ENCODE measurements at places on chromosomes 11 and 22. TPM values are rescaled to one million over a fixed set of nuclear protein-coding genes. Genes with fewer than 3 reads are reported as not detected.

DNA sequence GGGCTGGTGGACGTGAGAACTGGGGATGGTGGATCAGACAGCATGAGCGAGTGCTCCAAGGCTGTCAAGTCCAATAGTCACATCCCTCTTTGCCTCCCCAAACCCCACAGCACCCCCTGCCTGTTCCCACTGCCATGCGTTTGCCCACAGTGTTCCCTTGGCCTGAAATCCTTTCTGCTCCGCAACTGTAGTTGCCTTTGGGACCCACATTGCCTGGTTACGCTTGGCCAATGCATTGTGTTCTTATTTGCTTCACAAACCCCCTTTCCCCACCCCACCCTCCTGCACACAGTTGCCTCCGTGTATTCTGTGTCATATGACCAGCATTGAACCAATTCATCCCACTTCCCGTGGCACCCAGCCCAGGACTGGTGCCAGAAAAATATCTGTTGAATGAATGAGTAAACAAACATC is 2.1 kb upstream of the KIAA0930 start:
- no peak for DNase-seq

RIBC2 gene
- 2.9 TPM for total RNA-seq

DNA sequence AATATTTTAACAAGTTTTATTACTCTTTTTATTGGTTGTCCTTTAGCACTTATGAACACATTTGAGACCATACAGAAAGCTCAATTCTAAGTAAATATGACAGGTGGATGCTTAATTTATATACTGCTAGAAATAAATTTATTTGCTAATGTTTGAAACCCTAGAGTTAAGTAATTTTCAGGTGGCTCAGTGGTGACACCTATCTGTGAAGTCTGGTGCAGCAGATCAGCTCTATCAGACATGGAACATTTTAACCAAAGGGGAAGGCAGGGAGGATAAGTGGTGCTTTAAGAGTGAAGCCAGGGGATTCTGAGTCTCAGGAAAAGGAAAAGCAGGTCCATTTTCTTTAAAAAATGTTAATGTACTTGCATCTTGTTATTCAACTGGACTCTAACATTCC is 175.8 kb downstream of the DSCAML1 start:
- no peak for DNase-seq

GRCh38 chr11:94405062-94405833 is 4.0 kb upstream of the GPR83 start:
- no peak for DNase-seq

NRGN gene
- 5.7 TPM for total RNA-seq

CEND1 gene
- 15.9 TPM for total RNA-seq

MISFA gene
- 5.0 TPM for total RNA-seq

- DNase-seq, result no peak
Measured at GRCh38 chr22:25701056-25701780, 40.8 kb upstream of the MYO18B start.

LRRC10B gene
- total RNA-seq, result 0.23 TPM

GRCh38 chr11:119476666-119477331 is 53.8 kb upstream of the THY1 start:
- DNase-seq, result no peak

DNA sequence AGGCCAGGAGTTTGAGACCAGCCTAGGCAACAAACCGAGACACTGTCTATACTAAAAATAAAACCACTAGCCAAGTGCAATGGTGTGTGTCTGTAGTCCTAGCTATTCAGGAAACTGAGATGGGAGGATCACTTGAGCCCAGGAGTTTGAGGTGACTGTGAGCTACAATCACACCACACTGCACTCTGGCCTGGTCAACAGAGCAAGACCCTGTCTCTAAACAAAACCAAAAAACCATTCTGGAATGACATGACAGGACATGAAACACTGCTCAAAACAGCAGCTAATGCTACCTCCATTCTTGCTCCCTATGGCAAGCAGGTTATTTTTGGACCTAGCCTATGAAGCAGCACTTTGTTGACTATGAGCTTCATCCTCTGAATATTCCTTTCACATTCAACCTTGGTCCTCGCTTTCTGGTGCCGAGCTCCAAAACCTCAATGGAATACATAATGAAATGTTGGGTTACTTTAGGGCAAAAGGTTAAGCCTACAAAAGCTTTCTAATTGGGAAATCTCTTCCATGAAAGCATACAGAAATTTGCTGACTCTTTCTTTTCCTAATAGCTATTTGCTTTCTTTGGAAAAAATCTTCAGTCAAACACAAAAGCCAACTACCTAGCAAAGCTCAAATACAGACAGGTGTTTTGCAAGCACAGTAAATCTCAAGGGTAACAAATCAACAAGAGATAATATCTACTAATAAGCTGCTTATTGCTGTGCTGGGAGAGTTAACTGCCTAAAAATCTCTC is 21.1 kb downstream of the SIK3 start:
- no peak for DNase-seq

DNA sequence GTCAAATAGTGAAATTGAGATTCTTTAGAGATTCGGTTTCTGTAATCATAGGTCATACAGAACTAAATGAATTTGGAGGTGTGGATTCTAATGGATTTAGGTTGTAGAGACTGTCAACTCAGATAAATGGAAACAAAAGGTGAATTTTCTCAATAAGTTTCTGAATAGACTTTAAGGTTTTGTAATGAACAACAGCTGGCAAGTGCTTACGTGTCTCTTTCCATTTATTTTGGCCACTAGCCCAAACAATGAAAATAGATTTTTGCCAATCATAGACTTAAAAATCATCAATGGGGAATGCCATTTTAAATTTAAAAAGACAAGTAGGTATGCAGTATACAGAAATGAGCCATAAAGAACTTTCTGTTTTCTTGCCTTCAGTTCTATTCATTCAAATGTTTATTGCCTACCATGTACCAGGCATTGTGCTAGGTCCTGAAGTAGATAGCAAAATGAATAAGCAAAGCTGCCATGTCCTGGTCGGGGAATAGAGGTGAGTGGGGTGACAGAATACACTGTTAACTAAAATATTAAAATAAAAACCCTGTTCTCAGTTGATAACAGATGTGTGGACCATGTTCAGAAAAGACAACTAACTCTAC is 16.9 kb upstream of the TMEM135 start:
- no peak for DNase-seq

FOLR2 gene
- total RNA-seq, result not detected

KRTAP5-9 gene
- total RNA-seq, result not detected

GRCh38 chr22:28366856-28367255 is 312.8 kb downstream of the TTC28 start:
- DNase-seq, result no peak

GRCh38 chr11:134519390-134519750 is 107.3 kb upstream of the B3GAT1 start:
- no peak for DNase-seq

GRCh38 chr11:101474666-101475065 is 109.1 kb downstream of the TRPC6 start:
- DNase-seq, result no peak

DNA sequence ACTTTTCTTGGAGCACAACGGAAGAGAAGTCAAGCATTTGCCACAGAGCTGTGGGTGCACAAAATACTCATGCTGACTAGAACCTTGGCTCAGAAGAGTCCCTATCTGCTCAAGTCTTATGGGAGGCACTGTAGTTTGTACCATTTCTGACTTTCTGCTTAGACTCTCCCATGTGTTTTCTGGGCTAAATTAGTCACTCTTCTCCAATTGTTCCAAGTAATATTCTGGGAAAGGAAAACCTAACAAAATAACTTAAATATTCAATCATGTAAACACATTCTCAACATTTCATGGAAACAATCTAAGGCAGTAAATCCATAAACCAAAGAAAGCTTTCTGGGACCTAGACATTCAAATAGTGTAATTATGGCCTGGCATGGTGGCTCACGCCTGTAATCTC is 220.7 kb downstream of the SWAP70 start:
- no peak for DNase-seq

DNA sequence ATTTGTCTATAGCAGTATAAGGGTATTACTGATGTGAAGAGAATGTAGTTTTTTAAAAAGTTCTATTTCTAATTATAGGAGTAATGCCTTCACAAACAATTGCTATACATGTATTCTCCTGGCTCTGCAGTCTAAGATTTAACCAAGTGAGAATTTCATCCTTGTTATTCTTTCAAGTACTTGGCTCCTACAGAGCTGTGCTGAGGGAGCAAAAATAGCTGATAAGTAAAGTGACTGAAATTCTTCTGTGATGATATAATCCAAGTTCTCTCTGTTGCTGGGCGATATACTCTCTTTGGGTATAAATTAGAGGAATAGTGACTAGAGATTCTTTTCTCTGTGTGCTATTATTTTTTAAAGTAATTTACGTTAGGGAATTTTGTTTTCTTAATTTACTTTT is 68.0 kb downstream of the PGR start:
- DNase-seq, result no peak

C1QTNF4 gene
- total RNA-seq, result not detected

DGAT2 gene
- 19.2 TPM for total RNA-seq

DNA sequence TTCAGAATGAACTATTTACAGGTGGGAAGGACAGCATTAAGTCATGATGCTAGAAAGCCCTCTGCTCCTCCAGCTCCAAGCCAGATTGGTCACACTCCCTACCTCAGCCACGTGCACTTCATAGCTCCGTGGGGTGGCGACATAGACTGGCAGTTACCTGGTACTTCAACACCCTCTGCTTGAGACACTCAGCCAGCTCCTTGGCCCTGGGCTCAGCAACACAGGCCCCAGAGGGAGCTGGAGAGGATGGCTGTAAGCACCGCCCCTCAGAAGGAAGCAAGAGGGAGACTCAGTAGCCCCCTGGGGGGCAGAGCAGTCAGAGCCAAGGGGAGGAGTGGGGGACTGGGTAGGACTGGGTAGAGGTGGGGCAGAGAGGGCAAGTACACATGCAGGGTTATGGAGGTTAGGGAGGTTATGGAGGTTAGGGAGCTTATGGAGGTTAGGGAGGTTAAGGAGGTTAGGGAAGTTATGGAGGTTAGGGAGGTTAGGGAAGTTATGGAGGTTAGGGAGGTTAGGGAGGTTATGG is 102.1 kb upstream of the BID start:
- no peak for DNase-seq

DNA sequence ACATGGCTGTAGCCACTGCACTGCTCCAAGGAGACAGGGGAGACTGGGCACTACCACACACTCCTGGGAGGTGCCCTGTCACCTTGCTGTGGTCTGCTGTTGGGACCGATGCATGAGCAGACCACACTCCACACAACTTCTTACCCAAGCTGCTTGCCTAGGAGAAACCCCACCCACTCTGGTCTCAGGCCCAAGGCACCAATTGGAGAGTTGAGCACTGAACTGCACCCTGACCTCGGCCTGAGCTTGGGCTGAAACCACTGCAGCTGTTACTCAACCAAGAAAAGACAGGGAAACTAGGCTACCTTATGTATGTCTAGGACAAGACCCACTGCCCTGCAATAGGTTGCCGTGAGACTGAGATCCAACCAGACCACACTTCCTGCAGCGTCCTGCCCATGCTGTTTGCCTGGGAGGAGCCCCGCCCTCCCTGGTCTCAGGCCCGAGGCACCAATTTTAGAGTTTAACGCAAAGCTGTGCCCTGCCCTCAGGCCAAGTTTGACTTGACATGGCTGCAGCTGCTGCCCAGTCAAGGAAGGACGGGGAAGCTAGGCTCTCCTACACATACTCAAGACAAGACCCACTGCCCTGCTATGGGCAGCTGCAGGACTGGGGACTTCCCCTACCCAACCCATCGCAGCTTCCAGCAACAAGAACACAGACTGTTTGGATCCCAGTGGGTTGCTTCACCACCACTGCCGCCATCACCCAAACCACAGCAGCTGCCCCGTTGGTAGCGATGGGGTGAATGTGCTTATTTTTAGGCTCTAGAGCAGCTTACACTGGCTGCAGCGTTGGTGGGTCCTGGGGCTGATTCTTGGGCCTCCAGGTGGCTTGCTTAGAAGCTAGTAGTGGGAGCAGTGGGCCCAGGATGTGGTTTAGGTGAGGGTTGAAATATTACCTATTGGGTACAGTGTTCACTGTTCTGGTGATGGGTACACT is 66.8 kb downstream of the BRD1 start:
- no peak for DNase-seq

CRYBB2 gene
- 0.39 TPM for total RNA-seq

DNA sequence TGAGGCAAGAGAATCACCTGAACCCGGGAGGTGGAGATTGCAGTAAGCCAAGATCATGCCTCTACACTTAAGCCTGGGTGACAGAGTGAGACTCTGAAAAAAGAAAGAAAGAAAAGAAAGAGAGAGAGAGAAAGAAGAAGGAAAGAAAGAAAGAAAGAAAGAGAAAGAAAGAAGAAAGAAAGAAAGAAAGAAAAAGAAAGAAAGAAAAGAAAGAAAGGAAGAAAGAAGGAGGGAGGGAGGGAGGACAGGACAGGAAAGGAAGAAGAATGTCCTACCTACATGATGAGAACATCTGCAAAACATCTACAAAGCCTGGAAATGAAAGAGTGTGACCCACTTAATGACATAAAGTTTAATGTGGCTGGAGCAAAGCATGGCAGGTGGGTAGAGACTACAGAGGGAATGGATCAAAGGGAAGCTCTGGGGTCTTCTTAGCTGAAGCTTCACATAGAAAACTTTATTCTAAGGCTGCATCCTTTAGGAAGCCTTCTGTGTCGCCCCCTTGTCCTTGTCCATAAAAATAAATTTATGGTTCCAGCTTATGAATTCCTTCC is 112.3 kb upstream of the ASPHD2 start:
- no peak for DNase-seq

GRCh38 chr11:36155770-36156160 is 133.5 kb downstream of the COMMD9 start:
- DNase-seq, result no peak

- DNase-seq, result no peak
Measured at GRCh38 chr11:102226702-102227490, 90.4 kb upstream of the BIRC3 start.

DNA sequence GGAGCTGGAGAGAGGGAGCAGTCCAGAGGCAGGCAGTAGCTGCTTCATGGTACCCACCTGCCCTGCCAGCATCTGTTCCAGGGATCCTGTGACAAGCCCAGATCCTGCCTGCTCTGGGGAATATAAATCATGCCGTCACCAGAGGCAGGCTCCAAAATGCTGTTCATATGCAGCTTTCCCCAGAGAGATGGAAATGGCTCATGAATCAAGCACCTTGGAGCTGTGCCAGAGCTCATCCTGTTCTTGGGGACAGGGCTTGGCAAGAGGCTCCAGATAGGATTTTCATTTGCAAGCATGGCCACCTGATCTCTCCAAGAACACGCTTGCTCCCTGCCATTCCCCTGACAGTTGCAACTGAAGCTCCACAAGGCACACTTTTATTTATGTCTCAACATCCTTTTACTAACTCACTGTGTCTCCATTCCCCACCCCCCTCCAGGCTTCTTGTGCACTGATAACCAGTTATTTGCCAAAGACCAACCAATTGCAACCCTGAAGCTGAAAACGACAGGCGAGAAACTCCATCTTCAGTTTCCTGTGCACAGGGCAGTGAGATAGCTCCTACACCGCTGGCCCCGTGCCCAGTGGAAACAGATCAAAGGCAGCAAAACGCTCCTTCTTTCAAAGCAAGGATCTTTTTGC is 115.8 kb upstream of the PITPNB start:
- no peak for DNase-seq
